Panc1 (cell line): ENCODE measurements at places on chromosomes 6 and 20.

DNA sequence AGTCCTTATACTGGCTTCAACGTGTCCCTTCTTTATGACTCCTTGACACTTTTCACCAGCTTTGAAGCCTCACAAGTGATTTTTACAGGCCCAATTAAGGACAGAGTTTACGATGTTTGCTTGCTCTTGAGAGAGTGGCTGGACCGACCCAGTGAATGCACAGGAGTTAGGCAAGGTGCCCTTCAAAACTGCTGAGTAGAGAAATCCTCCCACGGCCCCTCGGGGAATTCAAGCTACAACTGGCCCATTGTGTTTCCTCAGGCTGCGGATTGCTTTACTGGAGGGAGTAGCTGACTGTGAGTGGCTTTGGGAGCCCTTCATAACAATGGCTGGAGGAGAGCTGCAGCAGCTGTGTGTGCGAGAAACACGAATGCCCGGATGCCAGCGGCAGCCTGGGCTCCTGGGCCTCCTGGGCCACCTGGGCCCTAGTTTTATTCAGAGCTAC, 50.0 kb downstream of the SGK1 start:
- DNase-seq = no peak

GRCh38 chr20:4956200-4956810, 45.0 kb downstream of the SLC23A2 start:
- DNase-seq = peak; percentile 45

DNA sequence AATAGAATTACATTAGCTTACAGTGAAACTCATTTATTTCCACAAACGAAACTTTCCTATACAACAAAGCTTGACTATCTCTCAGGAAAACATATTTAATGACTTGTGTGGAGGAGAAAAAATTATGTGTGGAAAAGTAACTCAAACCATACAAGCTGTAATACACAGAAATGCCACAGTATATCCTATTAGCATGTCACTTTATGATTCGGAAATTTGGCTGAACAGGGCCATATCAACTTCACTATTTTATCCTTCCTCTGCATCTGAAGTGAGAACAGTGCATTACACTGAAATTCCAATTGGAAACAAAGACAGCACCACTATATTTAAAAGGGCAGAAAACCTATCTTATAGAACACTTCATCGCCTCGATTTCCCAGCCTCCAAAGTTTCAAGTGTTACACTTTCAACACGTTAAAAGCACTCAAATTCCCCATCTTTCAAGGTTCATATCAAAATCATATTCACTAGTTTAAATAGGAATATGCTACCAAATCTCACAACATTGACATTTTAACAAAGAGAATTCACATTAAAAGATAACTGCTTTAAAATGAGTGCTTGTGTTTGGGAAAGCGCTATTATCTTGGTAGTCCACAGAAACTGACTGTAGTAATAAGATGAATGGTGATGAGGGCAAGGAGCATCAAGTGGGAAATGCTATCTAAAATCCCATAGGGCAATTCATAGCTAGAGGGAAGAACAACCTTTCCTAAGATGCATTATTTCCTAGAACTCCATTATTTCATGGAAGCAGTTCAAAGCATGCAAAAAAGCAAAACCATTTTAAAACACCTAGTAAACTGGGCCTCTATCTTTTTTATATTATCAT, 1.8 kb downstream of the REV3L start:
- no peak for DNase-seq

- DNase-seq = no peak
Measured at GRCh38 chr6:23851522-23851921, 274.5 kb upstream of the NRSN1 start.

DNA sequence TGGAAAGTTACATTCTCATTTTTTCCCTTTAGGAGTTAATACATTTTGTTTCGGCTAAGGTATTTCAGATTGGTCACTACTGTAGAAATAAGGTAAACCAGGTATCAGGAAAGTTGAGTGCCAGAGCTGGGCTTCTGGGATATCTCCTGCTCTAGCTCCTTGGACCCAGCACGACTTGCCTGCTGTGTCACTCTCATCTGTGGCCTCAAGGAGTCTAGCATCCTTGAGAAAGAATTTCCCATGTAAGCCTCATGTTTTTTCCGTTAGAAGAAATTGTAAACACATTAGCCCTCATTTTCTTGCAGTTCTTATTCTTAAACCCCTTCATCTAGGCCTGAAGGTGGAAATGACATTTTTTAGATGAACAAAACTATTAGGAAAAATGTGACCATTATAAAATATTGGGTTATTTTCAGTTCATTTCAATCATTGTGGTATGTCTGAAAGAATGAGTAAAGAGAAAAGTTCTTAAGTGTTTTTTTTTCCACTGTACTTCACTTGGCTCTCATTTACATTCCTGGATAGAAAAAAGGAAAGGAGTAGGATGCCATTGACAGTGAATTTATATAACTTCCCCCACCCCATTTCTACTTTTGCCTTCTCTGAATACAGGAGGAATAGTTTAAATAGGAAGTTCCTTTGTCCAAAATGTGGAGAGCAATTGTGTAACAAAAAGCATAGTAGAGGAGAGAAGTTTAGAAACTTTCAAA, 46.7 kb downstream of the CD2AP start:
- DNase-seq = no peak

DNA sequence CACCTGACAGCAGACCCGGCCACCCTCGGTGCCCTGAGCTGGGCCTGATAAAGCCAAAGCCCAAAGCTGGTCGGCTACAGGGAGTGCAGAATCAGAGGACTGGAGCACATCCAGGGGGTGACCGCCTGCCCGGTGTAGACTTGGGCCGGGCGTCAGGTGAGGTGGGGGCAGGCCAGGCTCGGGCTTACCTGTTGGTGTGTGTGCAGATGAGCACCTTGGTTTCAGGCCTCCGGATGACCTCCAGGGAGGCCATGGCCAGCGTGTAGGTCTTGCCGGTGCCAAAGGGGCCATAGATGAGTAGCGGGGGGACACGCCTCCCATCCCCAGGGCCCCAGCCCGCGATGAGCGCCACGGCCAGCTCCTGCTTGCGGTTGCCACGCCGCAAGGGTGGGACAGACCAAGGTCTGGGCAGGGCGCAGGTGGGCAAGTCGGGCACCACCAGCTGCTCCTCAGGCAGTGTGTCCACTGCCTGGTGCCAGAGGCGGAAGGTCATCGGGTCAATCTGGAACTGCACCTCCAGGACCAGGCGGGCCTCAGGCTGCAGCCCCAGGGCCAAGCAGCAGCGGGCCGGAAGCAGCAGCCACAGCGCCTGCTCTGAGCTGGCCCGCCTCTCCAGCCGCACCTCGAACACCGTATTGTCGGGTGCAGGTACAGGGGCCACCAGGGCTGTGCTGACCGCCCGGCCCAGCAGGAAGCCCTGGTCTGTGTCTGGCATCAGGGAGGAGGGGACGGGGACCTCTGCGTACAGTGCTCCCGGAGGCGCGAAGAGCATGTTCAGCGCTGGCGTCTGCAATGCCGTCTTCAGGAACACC, 5.7 kb downstream of the HELZ2 start:
- no peak for DNase-seq

DNA sequence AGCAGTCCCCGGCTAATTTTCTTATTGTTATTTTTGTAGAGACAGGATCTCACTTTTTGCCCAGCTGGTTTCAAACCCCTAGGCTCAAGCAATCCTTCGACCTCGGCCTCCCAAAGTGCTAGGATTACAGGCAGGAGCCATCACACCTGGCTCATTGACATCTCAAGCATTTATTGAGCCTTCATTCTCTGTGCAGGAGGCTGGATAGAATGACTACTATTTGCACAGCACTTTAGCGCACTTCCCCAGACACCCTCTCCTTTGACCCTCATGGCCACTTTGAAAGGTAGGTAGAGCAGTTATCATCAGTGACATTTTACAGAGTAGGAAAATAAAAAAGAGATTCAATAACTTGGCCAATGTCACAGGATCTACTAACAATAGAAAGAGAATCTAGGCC, 124.0 kb upstream of the STXBP5 start:
- DNase-seq = no peak

- DNase-seq = no peak
Measured at GRCh38 chr6:162701551-162701950, 26.0 kb downstream of the PRKN start.

GRCh38 chr20:19996917-19997316, 20.2 kb upstream of the NAA20 start:
- no peak for DNase-seq

DNA sequence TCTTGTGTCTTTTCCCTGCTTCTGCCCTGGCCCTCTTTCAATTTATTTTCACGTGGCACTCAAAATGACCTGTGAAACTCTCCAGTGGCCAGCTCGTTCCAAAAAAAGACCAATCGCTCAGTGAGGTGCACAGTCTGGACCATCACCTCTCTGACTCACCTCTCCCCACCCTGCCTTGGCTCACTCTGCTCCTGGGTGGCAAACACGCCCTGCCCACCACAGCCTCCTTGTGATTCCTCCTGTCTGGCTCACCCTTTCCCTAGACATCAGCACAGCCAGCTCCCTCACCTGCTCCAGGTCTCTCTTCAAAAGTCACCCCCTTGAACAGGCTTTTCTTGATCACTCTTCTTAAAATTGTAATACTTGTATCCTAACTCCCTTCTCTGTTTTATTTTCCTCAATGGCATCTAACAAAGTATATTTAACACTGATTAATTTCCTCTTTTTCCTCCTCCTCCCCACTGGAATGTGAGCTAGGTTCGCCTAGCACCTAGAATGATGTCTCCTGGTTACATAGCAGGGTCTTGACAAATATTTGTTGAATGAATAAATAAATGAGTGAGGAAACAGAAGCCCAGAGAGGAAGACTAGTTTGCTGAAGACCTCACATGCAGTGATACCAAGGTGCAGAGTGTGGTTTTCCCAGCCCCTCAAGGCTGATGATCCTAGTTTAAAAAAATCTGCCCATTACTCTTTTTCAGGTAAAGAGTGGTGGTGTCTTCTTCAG, 109.0 kb downstream of the GJA10 start:
- DNase-seq = no peak

GRCh38 chr20:21289651-21290050, 13.5 kb upstream of the XRN2 start:
- no peak for DNase-seq

- no peak for DNase-seq
Measured at GRCh38 chr20:51199920-51200319, 177.0 kb upstream of the KCNG1 start.

GRCh38 chr6:11424395-11425034, 113.0 kb upstream of the TMEM170B start:
- no peak for DNase-seq

DNA sequence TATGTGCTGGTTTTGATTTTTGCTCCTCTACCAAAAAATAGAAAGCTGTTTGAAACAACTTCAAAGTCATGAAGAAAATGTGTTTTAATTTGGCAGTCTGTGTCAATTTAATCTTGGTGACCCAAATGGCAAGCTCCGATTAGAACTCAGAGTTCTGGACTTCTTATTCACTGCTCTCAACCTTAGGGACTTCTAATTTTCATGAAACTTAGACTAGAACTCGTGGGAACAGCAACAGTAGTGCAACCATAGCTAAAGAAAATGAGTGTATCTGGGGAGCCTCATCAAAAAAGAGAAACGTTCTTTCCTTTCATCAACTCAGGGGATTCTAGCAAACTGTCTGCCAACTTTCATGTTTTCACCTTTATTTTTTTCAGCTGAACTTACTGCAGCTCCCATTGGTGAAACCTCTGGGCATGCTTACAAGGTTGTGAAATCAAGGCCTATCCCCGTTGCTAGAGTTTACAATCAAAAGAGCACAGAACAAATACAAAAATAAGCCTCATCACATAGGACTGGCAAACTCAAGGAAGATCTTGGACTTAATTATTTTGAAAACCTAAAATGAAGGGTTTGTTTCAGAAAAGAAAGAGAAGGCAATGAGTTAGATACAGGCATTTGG, 114.0 kb upstream of the HSF2 start:
- no peak for DNase-seq

DNA sequence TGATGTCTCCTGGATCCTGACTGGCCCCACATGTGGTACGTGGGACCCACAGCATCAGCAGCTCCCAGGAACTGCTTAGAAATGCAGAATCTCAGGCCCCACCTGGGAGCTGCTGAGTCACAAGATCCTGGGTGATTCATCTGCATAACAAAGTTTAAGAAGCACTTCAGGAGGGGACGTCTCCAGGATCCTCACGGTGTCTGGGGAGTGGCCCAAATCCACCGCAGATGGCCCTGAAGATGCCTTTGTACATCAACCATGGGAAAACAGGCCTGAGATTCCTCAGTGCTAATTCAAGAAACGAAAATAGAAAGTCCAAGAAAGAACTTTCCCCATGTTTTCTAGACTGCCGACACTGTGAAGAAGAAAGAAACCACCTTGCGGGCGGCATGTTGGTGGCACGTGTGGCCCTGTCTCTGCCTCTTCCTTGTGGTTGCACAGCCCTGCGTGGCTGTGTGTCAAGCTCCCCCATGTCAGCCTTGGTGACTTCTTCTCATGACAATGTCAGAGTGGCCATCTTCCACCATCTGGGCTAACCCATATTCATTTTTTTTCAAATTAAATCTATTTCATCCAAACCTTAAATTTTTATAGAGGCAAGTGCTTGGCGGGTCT, 26.1 kb downstream of the RRBP1 start:
- no peak for DNase-seq

DNA sequence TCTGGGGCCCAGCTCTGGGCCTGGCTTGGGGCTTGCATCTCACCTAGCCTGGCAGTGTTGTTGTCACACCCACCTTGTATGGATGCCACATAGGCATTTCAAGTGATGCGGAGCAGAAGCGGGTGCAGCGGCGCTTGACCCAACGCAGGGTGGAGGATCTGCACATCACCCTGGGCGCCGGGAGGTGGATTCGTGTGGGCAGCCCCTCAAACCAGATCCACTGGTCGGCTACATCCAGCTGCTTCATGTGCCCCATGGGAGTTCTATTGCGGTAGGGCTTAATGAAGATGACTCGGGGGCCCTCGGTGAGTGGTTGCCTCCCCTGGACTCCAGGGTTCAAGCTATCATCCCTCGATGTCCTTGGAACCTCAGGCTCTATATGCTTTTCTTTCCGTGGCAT, 3.2 kb downstream of the TP53TG5 start:
- no peak for DNase-seq

DNA sequence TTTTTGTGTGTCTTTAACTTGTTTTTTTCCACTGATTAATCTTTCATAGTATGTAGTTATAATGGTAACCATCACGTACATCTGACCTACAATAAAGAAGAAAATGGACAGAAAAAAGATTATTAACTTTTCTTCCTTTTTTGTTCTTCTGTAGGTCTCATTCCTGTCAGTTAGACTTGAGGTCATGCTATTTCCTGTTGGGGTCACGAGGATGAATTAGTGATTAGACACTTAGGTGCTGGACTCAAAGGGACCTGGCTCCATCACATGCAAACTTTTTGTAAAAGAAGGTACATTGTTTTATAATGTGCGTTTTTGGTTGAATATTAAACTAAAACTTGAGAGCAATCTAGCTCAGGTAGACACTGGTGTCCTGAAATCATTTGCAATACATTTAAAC, 14.8 kb downstream of the MARCKS start:
- no peak for DNase-seq

- DNase-seq = no peak
Measured at GRCh38 chr6:148713921-148714320, 32.9 kb upstream of the UST start.
